ENCODE measurements at places on chromosomes 3 and 15.

GRCh38 chr15:84690342-84690741, 25.6 kb downstream of the SEC11A start:
- DNase-seq, result no peak

GRCh38 chr3:3625544-3626271, 173.5 kb upstream of the LRRN1 start:
- no peak for DNase-seq

GRCh38 chr3:122586098-122586497, 8.6 kb downstream of the PARP15 start:
- no peak for DNase-seq

GRCh38 chr3:125433611-125434041, 58.5 kb upstream of the ZNF148 start:
- DNase-seq, result no peak

- no peak for DNase-seq
Observed at GRCh38 chr15:64959128-64959527, 30.6 kb downstream of the SPG21 start.

- no peak for DNase-seq
Observed at GRCh38 chr3:196915375-196915774, 27.0 kb downstream of the NCBP2 start.

GRCh38 chr3:149790698-149791097, 1.7 kb downstream of the ANKUB1 start:
- no peak for DNase-seq

DNA sequence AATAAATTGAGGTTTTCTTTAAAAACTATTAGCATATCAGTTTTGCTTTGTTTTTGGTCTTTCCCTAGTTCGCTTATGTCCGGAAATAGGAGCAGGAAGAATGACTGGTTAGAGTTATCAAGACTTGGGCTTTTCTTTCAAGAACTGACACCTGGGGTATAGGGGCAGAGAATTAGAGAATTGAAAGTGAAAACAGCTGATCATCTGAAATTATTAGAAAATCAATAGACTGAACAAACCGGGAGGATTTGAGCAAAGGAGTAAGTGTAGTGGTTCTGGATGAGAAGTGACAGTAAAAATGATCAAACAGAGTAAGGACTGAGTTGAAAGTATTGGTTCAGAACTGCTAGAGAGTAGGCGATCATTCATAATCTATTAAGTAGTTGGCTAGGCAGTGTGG, 6.0 kb downstream of the MINDY2 start:
- no peak for DNase-seq

GRCh38 chr3:69212411-69213160, 90.2 kb upstream of the LMOD3 start:
- no peak for DNase-seq

- DNase-seq, result no peak
Observed at GRCh38 chr3:1365528-1365927, 272.7 kb downstream of the CNTN6 start.

- no peak for DNase-seq
Observed at GRCh38 chr3:185242642-185243041, 11.2 kb downstream of the EHHADH start.

GRCh38 chr15:77800305-77800704, 167.6 kb upstream of the LINGO1 start:
- DNase-seq, result no peak

DNA sequence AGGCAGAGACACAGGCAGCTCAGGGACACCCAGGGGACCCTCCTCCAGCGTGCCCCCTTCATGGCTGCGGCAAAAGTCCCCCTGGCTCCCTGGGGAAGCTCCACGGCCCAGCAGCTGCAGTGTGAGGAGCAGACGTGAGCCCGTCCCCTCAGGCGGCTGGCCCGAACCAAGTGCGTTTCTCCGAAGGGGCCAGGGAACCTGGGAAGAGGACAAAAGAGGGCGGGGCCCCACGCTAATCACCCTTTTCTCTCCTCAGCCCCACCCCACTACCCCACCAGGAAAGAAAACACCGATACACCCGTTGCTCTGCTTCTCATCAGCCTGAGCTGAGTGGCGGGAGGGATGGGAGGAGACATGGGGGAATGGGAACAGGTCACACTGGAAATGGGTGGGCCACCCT, at the start of gene MUC4:
Gene MUC4, minus strand, starts transcription at position 174 of the 400 bp plus-strand sequence. Its CDS starts 112 bp downstream, at position 62.
- DNase-seq, result no peak

- DNase-seq, result no peak
Observed at GRCh38 chr3:115996420-115997108, 373.3 kb downstream of the GAP43 start.

- no peak for DNase-seq
Observed at GRCh38 chr15:95761501-95762165, 568.9 kb upstream of the NR2F2 start.

DNA sequence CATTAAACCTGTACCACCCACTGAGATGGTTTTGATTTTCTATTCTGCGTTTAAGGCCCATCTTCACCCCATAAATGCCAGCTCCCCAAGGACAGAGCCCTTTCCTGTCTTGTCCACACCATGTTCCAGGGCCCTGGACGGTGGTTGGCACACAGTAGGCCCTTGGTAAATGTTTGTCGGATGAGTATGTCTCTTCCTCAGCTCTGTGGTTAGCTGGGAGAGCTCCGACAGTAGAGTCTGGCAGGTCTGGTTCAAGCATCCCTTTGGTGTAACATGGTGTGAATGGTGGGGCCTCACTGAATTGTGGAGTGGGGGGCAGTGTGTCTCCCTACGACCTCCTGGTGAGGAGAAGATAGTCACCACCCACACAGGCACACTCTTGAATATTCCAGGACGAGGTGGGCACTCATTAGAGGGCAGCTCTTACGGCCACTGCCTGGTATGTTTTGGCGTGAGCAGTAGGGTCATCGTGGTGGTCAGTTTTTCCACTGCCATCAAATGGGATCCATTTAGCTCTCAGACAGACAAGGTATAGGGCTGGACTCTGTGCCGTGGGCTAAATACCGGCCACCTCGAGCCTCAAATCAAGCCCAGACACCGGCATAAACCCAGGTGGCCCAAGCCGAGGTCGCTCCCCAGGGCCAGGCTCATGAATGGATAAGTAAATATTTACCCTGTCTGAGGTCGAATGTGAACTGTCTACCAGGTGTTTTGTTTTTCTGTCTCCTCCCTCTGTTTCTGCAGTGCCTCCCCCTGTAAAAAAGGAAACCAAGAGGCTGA, 61.3 kb downstream of the SMAD3 start:
- DNase-seq, result no peak

DNA sequence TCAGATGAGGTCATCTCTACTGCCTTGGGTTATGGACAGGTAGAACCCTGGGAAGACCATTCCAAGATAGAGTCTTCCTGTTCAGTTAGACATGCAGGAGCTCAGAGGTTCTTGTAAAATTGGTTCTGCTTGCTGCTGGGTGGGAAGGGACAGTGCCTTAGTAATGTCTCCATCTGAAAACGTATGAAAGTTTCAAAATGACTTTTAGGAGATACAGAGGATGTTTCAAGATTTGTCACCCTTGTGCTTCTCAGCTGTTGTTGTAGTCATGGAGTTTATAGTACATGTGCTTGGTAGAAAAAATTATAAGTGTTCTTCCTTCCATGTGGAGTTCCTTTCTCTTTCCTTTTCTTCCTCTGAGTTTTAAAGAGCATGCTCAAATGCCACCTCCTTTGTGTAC, 885.2 kb upstream of the CFAP20DC start:
- no peak for DNase-seq

- no peak for DNase-seq
Observed at GRCh38 chr3:83625261-83625660, 1333.5 kb upstream of the CADM2 start.

- no peak for DNase-seq
Observed at GRCh38 chr15:58213587-58214338, 75.6 kb downstream of the AQP9 start.

- DNase-seq, result no peak
Observed at GRCh38 chr3:71972031-71972430, 187.1 kb upstream of the PROK2 start.

- DNase-seq, result no peak
Observed at GRCh38 chr3:4139462-4140140, 163.6 kb upstream of the SETMAR start.

DNA sequence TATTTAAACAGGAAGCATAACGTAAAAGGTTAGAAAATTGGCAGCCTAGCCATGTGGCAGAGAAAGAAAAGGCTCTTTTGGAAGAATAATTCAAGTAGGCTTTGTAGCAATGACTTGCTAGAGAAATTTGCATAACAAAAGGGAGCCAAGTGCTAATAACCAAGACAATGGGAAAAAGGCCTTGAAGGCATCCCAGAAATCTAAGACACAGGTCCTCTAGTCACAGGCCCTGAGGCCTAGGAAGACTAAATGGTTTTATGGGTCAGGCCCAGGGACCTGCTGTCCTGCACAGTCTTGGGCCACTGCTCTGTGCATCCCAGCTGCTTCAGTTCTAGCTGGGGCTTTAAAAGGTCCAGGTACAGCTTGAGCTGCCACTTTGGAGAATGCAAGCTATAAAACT, 78.5 kb downstream of the FGF7 start:
- no peak for DNase-seq

DNA sequence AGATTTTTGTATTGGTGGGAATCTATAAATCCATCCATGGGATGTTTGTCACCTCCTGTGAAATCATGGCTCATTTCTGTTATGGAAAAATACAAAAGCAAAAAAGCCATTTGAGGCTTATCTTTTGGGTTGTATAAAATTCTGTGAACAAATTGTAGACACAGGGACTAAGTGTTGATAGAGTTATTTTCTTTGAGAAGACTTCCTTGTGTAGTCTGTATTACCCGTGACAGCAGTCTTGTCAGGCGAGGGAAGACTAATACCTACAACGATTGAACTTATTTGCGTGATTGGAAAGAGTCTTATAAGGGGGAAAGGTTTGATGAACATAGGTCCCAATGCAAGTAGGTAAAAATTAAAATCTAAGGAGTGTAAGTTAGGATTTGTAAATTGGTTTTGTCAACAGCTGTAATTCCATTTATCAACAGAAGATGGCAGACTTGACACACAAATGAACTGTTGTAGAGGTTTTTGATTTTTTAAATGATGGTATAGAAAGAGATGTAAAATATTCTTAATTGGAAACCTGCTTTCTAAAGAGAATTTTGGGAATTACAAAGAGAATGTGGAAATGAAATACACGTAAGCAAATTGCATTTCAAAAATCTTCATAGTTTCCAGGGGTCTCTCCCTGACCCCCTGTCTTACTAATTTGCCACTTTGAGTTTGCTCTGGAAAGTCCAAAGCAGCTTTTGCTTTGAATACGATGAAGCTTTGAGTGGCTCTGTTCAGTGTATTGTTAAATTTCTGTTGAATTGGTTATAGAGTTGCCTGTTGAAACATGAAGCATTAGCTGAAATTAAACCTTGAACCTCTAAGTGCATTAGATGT, 33.2 kb downstream of the SLC25A26 start:
- peak; percentile 53 for DNase-seq

DNA sequence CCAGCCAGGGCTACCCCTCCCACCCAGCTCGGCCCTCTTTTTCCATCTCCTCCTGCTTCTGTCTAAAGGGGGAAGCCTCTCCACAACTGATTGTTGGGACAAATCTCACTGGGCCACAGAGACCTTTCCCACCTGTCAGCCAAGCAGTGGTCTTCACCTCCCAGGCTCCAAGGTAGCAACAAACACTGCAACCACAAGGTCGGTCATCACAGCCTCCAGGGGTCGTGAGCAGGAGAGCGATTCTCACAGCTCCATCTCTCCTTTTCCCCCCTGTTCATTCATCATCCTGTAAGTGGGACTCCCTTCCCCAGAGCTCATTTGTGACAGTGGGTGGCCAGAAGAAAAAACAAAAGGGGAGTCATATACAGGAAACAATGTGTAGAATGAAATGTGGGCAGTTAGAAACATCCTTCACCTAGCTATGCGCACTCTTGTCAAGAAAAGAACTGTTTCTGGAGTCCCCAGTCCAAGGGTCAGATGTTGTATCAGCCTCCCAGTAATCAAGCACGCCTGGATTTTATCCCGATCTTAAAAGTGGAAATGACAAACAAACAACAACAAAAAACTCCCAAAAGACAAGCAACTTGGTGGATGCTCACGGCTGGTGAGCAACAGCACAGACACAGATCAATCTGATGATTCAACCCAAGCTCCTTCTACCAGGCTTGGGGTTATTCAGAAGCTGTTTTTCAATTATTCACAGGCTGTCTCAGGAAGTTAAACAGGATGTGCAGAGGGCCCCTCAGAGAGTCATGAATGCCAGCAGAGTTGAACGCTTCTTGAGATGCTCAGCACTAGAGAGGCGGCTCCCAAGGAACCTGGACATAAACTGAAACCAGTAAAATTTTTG, 22.4 kb downstream of the LYZL4 start:
- DNase-seq, result peak; percentile 49

GRCh38 chr3:123757281-123757940, 126.7 kb downstream of the MYLK start:
- DNase-seq, result peak; percentile 90

DNA sequence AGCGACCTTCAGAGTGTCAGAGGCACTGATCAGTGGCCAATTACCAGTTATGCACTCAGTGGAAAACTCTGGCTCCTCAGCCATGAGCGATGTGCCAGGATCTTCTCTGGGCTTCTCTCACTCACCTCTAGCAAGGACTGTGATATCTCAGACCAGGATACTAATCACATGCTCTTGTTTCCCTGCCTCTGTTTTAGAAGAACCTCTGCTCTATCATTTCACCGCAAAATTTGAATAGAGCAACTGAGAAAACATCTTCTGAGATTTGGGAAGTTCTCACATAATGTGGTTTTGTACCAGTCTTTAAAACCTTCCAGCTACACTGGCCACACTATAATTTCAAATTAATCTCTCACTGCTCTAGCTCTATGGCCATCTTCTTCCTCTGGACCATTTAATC, 325.8 kb upstream of the FRG2C start:
- DNase-seq, result no peak

- DNase-seq, result no peak
Observed at GRCh38 chr3:177361081-177361938, 164.0 kb upstream of the TBL1XR1 start.

GRCh38 chr3:142148792-142149672, at the start of gene TFDP2:
TFDP2 (minus strand) TSS chr3:142149544; CDS start chr3:142101749, 47,795 bp downstream.
- peak; percentile 79 for DNase-seq

Data from Jurkat, Clone E6-1 (cell line).